ENCODE measurements at places on chromosomes 7 and 10.

- DNase-seq, result no peak
These were observed 117.2 kb upstream of the SEMA3C start for GRCh38 chr7:81036057-81036456.

DNA sequence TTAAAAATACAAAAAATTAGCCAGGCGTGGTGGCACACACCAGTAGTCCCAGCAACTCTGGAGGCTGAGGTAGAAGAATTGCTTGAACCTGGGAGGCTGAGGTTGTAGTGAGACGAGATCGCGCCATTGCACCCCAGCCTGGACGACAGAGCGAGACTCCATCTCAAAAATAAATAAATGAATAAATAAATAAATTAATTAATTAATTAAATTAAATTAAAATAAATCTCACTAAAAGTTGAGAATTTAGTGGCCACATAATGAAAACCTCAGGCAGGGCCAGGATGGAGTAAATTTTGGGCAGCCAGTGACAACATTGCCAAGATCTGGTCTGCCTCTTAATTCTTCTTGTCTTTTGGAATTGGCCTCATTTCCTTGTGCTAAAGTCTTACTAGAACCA, 187.5 kb upstream of the FEZF1 start:
- no peak for DNase-seq

DNA sequence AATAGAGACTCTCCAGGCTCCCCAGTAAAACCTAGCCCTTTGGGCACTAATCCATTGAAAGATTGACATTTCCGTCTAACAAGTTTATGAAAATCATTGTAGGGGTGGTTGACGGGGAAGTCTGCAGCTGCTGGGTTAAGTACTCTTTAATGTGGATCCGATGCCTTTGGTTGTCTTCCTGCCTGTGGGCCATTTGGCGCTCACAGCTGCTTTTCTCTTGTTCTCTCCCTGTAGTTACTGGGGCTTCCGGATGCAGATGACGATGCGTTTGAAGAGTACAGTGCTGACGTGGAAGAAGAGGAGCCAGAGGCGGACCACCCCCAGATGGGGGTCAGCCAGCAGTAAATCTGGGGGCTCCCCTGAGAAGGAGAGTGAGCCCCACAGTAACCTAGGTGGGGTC, 22.4 kb downstream of the MTURN start:
- DNase-seq, result no peak

DNA sequence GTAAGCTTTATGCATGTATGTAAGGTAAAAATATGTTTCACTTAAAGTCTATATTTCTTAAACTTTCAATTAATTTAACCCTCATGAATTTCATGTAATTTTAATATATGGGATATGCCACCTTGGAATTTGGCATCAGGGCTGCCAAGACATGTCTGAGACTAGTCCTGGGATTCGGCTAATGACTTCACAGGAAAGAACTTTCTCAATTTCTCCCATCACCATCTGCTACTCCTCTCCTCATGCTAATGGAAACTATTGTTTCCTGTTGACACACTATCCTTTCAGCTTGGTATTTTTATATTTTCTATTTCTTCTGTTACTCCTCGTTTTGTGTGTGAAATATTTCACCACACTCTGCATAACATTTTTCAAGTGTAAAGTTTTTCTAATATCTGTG, 205.9 kb downstream of the ARL4A start:
- DNase-seq, result no peak

- no peak for DNase-seq
These were observed 89.4 kb downstream of the SH3PXD2A start for GRCh38 chr10:103765981-103766380.

GRCh38 chr10:122170802-122171201, 100.3 kb upstream of the BTBD16 start:
- no peak for DNase-seq

GRCh38 chr7:2106440-2106839, 126.3 kb downstream of the MAD1L1 start:
- no peak for DNase-seq

GRCh38 chr7:50557099-50557498, 8.1 kb downstream of the DDC start:
- DNase-seq, result no peak
